NCI-H2029 (cell line): ENCODE measurements at places on chromosomes 4 and X.

- DNase-seq = no peak
Observed at GRCh38 chrX:43605351-43605750, 50.7 kb upstream of the MAOA start.

DNA sequence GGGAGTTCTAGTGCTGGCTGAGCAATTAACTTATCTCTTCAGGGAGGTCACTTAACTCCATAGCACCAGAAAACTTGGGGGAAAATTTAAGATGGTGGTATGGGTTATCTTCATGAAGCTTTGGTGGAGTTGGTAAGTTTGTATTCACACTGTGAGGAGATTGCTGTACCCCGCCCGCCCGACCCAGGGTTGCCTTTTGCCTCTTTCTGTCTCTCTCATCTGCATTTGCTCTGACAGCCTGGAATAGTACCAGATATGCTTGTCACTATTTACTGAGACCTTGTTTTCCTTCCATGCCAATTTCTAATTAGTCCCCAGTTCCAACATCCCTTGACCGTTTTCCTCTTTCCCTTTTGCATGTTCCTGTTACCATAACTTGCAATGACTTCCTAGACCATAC lies 33.1 kb upstream of the ARHGEF9 start:
- no peak for DNase-seq

DNA sequence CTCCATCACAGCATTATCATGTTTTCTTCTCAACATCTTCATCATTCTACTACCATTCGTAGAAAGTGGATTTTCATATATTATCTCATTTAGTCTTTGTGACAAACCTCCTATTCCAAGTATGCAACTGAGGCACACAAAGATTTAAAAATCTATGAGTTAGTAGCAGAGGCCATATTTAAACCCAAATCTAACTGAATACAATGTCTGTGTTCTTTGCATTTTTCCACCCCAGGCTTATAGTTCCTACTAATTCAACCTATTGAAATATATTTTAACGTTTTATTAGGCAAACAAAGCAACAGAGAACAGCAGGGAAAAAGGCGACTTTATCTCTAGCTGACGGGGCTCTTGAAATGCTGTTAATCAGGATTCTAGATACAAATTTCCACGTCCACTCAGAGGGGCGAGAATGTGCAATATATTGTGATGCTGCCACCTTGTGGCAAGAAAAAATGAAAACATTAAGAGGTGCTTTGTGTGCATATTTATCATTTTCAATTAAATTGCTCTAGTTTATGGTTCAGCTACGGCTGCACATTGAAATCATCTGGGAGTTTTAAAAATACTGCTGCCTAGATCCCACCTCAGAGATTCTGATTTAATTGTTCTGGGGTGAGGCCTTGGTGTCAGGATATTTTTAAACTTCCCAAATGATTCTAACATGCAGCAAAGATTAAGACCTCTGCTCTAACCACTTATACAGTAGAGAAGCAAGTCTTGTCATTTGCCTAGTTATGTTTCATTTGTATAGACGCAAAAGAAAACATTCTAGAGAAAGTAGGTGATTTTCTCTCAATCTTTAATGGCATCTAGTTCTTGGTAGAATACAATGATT lies 315.9 kb downstream of the MAPK10 start:
- peak; percentile 51 for DNase-seq

- no peak for DNase-seq
Observed at GRCh38 chrX:111443946-111444345, 32.0 kb upstream of the DCX start.

GRCh38 chr4:134708026-134708425 lies 506.4 kb upstream of the PABPC4L start:
- DNase-seq = no peak

GRCh38 chr4:140423106-140423505 lies 4.3 kb downstream of the CLGN start:
- DNase-seq = no peak

DNA sequence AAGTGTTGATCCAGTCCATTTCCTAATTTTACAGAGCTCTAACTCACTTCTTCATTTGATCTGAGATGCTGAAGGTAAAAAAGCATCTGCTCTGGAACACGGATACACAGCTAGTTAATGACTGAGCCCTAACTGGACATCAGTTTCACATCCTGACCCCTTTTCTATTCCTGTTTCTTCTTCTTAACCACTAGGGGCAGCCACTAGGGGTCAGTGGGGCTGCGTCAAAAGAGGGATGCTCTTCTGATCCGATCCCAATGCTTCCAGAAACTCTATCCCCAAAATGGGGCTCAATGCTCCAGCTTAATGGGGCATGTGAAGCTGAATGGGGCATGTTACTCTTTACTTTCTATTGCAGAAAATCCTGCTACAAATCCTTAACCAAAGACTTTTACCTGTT lies 33.4 kb upstream of the PHKA2 start:
- peak; percentile 11 for DNase-seq

DNA sequence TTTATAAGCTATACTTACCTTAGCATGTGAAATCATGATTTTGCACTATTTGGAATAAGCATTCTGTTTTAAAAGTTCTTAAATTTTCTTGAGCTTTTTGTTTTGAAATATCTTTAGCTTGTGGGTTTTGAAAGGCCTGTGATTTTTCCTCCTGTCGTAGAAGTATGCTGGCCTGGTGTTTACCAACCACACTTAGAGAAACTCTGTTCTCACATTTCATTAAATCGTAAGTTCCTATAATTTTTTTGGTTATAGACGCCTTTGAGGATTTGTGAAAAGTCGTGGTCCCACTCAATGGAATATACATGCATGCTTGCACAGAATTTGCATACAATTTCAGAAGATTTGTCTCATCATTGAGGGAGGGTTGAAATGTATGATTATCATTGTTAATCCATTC lies 63.6 kb downstream of the PDLIM5 start:
- DNase-seq = no peak

- DNase-seq = no peak
Observed at GRCh38 chr4:23423540-23423939, 466.3 kb downstream of the PPARGC1A start.
